ENCODE measurements at places on chromosomes 1 and 21.

- DNase-seq = peak; percentile 15
Measured at GRCh38 chr1:71046891-71047634, 553 bp downstream of the PTGER3 start.

GRCh38 chr1:214579183-214579582 lies 23.8 kb upstream of the CENPF start:
- no peak for DNase-seq

- no peak for DNase-seq
Measured at GRCh38 chr1:24914226-24915069, 15.6 kb downstream of the RUNX3 start.

DNA sequence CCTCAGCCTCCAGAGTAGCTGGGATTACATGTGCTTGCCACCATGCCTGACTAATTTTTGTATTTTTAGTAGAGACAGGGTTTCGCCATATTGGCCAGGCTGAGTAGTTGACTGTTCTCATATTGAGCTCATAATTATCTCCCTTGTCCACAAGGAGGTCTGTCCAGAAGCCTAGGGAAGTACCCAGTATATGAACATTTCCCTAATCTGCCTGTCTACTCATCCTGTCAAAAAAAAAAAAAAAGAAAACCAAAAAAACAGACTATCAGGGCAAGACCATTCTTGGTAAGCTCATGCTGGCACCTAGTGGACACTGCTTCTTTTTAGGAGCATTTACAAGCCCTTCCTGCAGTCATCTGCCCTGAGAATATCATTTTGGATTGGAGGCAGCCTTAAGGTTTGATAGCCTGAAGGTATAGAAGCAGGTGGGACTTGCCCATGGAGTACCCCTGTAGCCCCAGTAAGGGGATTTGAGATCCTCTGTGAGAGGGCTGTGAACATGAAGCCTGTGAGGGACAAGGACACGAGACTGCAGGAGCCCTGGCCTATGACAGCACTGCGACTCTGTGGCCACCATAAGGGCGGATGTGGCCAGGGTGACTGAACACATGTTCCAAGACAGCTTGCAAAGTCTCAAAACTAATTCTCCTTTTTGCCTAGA lies 10.8 kb upstream of the DUSP12 start:
- DNase-seq = peak; percentile 10

GRCh38 chr1:66282343-66282852 lies 251.6 kb upstream of the SGIP1 start:
- no peak for DNase-seq

- no peak for DNase-seq
Measured at GRCh38 chr1:169003864-169004516, 102.5 kb upstream of the ATP1B1 start.

DNA sequence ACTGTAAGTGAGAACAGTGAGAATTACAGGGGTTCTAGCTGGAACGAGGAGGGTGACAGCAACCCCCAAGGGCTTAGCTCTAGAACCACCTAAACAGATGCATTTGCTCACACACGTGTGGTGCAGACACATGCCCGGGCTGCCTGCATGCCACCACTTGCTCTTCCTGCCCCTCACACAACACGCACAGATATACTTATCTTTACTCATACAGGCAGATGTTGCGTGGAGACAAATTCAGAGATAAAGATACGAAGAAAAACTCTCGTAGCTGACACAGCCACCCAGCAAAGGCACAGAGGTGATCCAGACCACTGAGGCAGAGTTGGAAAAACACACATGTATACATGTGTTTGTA lies 13.5 kb downstream of the VANGL1 start:
- peak; percentile 68 for DNase-seq

- DNase-seq = no peak
Measured at GRCh38 chr1:172941945-172942344, 108.8 kb downstream of the TNFSF18 start.

All from NCI-H2171 treated with DMSO at 0.1 percent for 48 hours (cell line).